ENCODE measurements at places on chromosomes 16 and 17.
A peak's percentile ranks its signal among the peaks of the same experiment; 100 is the strongest.

GRCh38 chr16:82715833-82716232 is 89.1 kb downstream of the CDH13 start:
- H3K4me1 ChIP-seq, result no peaks in the 10 kb centered on the region
- no peaks in the 10 kb centered on the region for H3K36me3 ChIP-seq

DNA sequence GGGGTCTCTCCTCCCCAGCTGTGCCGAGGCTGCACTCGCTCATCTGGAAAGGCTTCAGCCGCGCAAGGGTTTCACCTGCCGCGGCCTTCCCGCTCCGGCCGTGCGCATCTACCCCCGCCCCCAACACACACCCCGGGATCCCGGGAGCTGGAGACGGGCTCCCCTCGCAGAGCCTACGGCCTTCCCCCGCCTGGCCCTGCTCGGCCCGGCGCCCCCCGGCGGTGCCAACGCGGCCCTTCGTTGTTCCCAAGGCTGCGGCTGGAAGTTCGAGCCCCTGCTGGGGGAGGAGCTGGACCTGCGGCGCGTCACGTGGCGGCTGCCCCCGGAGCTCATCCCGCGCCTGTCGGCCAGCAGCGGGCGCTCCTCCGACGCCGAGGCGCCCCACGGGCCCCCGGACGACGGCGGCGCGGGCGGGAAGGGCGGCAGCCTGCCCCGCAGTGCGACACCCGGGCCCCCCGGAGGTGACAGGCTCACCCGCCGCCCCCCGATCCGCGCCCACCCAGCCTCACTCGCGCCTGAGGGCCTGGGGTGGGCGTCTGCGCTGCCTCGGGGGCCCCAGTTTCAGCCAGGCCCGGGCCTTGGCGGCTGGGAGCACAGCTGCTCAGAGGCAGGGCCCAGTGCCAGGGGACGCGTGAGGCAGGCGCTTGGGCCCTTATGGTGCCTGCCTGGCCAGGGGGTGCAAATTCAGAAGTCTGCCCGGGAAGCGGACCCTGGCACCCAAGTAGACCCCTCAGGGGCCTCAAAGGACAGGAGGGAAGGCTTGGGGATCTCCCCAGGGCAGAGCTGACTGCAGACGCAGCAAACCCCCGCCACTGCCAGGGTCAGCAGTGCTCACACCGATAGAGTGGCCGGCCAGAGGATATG is 11.2 kb downstream of the GALK1 start:
- H3K27me3 ChIP-seq, result no peaks in the 10 kb centered on the region
- H3K36me3 ChIP-seq, result no peaks in the 10 kb centered on the region
- peak; percentile 82 for DNase-seq
- H3K4me3 ChIP-seq, result peak overlapping the region; percentile 74
- H3K4me1 ChIP-seq, result peaks cover 6% of the 10 kb centered on the region
- no peak overlapping the region for H3K27ac ChIP-seq

- peak; percentile 68 for DNase-seq
- H3K27me3 ChIP-seq, result no peaks in the 10 kb centered on the region
- peak overlapping the region; percentile 36 for H3K27ac ChIP-seq
- peaks cover 15% of the 10 kb centered on the region for H3K4me1 ChIP-seq
- peak overlapping the region; percentile 89 for H3K4me3 ChIP-seq
- peaks cover 4% of the 10 kb centered on the region for H3K36me3 ChIP-seq
Measured at GRCh38 chr16:28210979-28211588, 681 bp downstream of the XPO6 start.

DNA sequence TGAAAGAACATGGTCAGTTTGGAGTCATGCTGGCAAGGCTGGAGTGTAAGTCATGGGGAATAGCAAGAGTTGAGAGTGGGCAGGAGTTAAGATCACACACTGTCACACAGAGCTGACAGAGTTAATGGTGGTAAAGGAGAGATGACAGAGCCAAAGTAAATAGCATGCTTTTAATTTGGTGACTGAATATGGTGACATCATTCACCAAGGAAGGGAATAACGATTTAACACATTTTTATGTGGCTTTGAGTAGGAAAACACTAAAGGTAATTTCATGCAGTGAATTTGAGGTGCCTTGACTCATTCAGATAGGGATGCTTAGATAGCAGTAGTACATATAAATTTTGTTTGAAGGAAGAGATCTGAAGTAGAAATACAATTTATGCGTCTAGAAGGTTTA is 42.1 kb downstream of the SYNRG start:
- no peak overlapping the region for H3K4me3 ChIP-seq
- DNase-seq, result no peak
- H3K36me3 ChIP-seq, result peaks cover 19% of the 10 kb centered on the region
- H3K4me1 ChIP-seq, result no peaks in the 10 kb centered on the region

DNA sequence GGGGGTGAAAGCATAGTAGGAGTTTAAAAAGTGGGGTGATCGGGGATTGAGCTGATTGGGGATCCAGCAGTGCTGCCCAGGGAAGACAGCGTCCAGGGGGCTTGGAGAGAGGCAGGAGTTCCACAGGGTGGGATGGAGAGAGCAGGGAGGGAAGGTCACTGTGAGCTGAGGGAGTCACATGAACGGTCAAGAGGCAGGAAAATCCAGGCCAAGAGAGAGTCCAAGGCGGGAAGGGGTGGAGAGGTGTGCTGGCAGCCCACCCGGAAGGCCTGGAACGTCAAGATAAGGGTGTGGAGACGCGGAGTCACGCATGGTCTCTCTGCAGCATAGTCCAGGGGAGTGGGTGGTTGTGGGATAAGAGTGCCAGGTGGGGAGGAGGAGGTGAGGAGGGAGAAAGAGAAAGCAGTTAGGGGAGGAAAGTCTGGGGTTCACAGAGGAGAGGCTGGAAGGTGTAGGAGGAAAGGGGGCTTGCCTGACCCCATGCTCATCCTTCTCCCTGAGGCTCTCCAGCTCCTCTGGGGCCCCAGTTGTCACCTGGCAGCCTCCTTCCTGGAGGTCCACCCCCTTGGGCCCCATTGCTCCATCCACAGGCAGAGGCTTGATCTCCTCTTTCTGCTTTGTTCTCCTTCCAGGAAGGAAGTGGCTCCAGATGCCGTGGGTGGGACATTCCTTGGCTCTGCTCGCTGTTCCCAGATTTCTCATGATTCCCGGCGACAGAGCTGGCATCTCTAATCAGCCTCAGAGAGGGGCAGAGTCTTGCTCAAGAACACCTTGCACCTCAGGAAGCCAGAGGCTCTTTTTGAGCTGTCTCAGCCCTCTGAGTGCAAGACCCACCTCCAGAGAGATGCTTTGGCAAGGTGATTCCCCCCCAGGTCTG is 28.7 kb downstream of the CCR7 start:
- H3K4me1 ChIP-seq, result no peaks in the 10 kb centered on the region
- H3K27me3 ChIP-seq, result peaks cover 21% of the 10 kb centered on the region
- H3K27ac ChIP-seq, result no peak overlapping the region

DNA sequence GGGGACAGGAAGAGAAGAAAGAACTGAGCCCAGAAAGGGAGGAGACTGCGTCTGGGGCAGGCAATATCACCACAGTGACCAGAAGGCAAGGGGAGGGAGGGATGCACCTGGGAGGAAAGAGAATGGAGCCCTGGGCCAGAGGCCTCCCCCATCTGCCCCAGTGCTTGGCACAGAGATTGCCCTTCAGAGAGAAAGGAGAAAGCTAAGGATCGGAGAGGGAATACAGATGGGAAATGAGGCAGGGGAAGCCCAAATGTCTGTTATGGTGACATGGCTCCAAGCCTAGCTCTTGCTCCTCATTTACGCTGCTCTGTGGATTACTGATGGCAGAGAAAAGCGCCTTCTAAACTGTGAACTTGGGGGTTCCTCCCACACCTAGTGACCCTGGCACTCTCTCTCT is 47.2 kb downstream of the PIPOX start:
- no peaks in the 10 kb centered on the region for H3K4me1 ChIP-seq
- DNase-seq, result no peak
- no peak overlapping the region for H3K27ac ChIP-seq
- no peaks in the 10 kb centered on the region for H3K27me3 ChIP-seq
- peaks cover 4% of the 10 kb centered on the region for H3K36me3 ChIP-seq

GRCh38 chr17:16381496-16381820 is 567 bp downstream of the UBB start:
- H3K4me1 ChIP-seq, result no peaks in the 10 kb centered on the region
- no peaks in the 10 kb centered on the region for H3K27me3 ChIP-seq
- H3K36me3 ChIP-seq, result no peaks in the 10 kb centered on the region
- H3K4me3 ChIP-seq, result peak overlapping the region; percentile 76

GRCh38 chr17:27668488-27668823 is 37.5 kb downstream of the LGALS9 start:
- peaks cover 10% of the 10 kb centered on the region for H3K27me3 ChIP-seq
- no peak for DNase-seq
- no peak overlapping the region for H3K27ac ChIP-seq
- no peaks in the 10 kb centered on the region for H3K36me3 ChIP-seq
- H3K4me3 ChIP-seq, result no peak overlapping the region

- H3K27ac ChIP-seq, result peak overlapping the region; percentile 72
- DNase-seq, result peak; percentile 21
- peaks cover 42% of the 10 kb centered on the region for H3K36me3 ChIP-seq
- no peaks in the 10 kb centered on the region for H3K27me3 ChIP-seq
Measured at GRCh38 chr16:18788828-18789514, 1.2 kb downstream of the RPS15A start.

Data from MM.1S (cell line).